ENCODE measurements at places on chromosomes 7 and 10.

- H3K36me3 ChIP-seq = no peaks in the 10 kb centered on the region
- DNase-seq = no peak
- H3K4me3 ChIP-seq = no peak overlapping the region
- peaks cover 3% of the 10 kb centered on the region for H3K27me3 ChIP-seq
Measured at GRCh38 chr7:142745091-142745635, 4.1 kb upstream of the PRSS1 start.

GRCh38 chr10:43700306-43700705, 51.6 kb upstream of the ZNF32 start:
- no peaks in the 10 kb centered on the region for H3K27me3 ChIP-seq
- H3K4me1 ChIP-seq = no peaks in the 10 kb centered on the region
- H3K36me3 ChIP-seq = no peaks in the 10 kb centered on the region

DNA sequence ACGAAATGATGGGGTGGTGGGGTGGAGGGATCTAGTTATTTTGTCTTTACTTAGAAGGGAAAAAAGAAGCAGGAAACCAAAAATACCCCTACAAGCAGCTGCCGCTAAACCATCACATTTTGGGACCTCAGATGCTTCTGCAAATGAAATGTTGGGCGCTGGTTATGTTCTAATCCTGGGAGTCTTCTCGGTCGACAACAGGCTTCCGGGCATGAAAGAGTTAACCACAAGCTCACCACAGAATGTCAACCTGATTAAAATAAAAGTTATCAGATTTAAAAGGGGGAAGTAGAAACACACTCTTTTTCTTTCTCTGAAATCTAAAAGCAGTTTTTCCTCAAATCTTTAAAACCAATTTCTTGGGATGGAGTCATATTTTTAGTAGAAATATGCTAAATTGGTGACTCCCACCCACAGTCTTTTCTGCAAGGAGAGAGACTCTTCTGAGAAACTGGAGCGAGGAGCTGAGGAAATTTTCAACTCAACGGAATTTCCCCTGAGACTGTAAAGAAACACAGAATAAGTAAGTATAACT, 16.8 kb downstream of the IL2RA start:
- H3K27me3 ChIP-seq = no peaks in the 10 kb centered on the region
- no peak overlapping the region for H3K27ac ChIP-seq
- DNase-seq = no peak
- no peaks in the 10 kb centered on the region for H3K4me1 ChIP-seq
- no peak overlapping the region for H3K4me3 ChIP-seq

GRCh38 chr7:15068324-15068723, 165.8 kb upstream of the DGKB start:
- no peak for DNase-seq
- no peaks in the 10 kb centered on the region for H3K36me3 ChIP-seq
- no peak overlapping the region for H3K4me3 ChIP-seq
- no peaks in the 10 kb centered on the region for H3K27me3 ChIP-seq
- H3K27ac ChIP-seq = no peak overlapping the region

All from prostate gland (tissue), 2 donors.